ENCODE measurements at places on chromosomes 5 and 9.

GRCh38 chr5:148747536-148747906 lies 78.9 kb upstream of the ADRB2 start:
- DNase-seq: no peak

DNA sequence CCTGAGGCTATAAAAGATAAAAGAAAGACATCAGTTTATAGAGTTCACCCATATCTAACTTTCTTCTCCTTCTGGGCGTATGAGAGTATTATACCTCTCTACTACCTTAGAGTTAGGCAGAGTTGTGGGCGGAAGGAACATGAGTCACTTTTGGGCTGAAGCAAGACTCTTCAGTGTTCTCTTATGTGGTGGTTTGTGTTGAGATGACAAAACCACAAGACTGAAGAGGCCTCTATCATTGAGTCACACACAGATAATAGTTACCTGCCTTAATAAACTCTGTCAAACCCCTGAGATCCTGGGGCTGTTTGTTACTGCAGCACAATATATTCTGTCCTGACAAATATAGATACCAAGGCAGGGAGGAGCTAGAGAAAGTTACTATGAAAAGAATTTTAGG lies 184.2 kb downstream of the EFNA5 start:
- DNase-seq: no peak

- no peak for DNase-seq
Measured at GRCh38 chr5:92500752-92501151, 1080.3 kb downstream of the NR2F1-AS1 start.

DNA sequence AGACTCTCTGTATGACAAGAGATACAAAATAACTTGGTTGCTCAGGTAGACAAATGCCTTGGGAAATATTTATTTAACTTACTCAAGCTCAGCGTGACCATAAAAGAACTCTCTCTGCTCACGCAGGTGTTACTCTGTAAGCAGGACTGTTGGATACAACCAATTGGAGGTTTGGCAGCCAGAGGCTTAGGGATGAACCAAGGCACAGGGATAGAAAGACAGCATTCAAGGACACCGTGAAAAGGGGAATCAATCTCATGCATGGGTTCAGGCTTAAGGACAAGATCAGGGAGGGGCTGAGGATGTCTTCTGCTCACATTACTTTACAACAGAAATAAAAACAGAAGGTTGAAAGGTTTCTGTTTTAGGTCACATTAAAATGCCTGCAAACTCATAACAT lies 389.0 kb upstream of the BRINP1 start:
- DNase-seq: no peak

DNA sequence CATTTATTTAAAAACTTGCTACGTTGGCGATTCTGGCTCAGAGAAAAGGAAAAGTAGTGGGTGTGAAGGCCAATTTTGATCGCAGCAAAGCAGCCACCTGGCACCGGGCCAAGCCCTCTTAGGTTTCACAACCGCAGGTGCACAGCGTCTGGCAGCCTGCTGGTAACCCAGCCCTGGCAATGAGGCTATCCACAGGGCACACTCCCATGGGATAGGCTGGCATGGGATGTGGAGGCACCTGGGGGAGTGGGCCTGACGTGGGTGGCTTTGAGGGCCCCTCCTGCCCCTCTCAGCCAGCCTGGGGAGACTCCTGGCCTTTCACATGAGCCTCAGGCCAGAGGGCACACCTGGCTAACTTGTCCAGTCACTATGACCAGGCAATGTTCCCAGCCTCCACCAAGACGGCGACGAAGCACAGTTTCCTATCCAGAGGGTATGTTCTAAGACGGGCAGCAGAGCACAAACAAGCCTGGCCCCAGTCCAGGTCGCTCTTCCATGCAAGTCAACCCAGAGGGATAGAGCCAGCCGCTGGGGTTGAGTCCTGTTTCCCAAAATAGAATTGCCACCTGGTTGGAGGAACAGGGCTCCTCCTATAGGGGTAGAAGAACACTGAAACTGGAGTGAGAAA lies 19.0 kb downstream of the CMBL start:
- peak; percentile 29 for DNase-seq

DNA sequence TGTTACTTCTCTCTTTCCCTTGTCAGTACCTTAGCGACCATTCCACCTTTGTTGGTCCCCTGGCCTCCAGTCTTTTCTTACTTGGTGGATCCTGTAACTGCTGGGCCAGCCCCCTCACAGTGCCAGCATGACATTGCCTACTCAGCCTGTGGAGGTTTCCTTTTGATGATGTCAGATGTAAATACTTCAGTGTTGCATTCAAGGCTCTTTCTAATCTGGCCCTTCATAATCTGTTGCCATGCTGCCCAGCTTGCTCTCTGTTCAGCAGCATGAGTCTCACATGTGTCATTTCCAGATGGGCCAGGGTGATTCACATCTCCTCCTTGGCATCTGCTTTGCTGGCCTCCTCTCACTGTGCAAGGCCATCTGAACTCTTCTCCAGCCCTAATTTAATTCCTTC lies 57.1 kb downstream of the MAST4 start:
- peak; percentile 92 for DNase-seq

GRCh38 chr5:132813599-132814502 lies 749 bp downstream of the SOWAHA start:
- DNase-seq: peak; percentile 56

GRCh38 chr9:101362450-101362849 lies 22.4 kb downstream of the BAAT start:
- DNase-seq: no peak

All from MG63 (cell line).